ENCODE measurements at places on chromosomes 12 and 14. TPM values are rescaled to one million over a fixed set of nuclear protein-coding genes. Genes with fewer than 3 reads are reported as not detected.

CLEC6A gene
- not detected for total RNA-seq

LALBA gene
- not detected for total RNA-seq

DNA sequence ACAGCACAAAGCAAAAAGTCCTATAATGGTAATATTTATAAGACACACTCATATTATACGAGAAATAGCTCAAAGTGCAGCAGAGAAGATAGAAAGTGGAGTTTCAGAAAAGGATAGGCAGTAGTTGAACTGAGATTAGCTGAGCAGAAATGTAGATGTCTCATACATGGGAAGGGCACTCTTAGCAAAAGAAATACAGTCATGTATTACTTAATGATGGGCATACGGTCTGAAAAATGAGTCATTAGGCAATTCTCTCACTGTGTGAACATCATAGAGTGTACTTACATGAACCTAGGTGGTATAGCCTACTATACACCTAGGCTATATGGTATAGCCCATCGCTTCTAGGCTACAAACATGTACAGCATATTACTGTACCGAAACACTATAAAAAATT lies 671.3 kb downstream of the RPS29 start:
- H3K27ac ChIP-seq: no peak overlapping the region
- no peaks in the 10 kb centered on the region for H3K4me1 ChIP-seq
- H3K36me3 ChIP-seq: no peaks in the 10 kb centered on the region
- no peak for DNase-seq

- no peaks in the 10 kb centered on the region for H3K27me3 ChIP-seq
- H3K4me3 ChIP-seq: peak overlapping the region; percentile 33
- DNase-seq: peak; percentile 83
- H3K27ac ChIP-seq: peak overlapping the region; percentile 64
- no peaks in the 10 kb centered on the region for H3K36me3 ChIP-seq
Measured at GRCh38 chr14:92615451-92615850, 101.9 kb downstream of the RIN3 start.

DNA sequence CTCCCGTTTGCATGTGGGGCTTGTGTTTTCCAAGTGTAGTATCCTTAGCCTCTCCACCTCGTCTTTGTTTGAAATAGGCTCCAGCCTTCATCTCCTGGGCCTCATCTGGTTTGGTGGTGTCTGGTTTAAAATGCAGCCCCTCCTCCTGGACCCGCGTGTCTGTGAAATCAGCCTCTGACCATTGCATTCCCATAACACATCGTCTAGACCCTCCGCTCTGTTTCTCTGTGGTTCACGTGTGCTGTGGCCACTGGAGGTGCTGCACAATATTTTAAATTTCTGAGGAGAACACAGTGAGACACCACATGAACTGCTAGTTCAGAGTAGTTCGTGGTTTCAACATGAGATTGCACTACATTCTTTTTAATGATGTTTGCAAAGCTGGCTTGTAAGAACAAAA lies 35.6 kb downstream of the UBE3B start:
- H3K27ac ChIP-seq: no peak overlapping the region
- H3K4me3 ChIP-seq: no peak overlapping the region
- peaks cover 65% of the 10 kb centered on the region for H3K36me3 ChIP-seq
- no peaks in the 10 kb centered on the region for H3K4me1 ChIP-seq
- no peak for DNase-seq

DNA sequence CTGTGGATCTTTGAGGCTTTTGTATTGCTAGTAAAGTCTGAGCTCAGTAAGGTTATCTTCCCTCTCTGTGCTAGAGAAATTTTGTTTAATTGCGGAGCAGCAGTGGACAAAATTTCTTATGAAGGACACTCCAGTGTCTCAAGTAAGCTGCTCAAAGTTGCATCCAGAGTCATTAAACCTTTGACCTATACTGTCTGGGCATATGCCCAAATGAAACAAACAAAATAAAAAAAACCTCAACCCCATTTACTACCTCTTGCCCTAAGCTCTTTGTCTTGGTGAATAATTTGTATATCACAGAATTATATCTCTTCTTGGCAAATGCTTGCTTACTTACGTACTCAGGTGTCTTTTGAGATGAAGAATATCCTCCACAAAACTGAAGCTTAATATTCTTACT lies 465.2 kb downstream of the SOX5 start:
- no peak overlapping the region for H3K27ac ChIP-seq
- no peak for DNase-seq
- no peaks in the 10 kb centered on the region for H3K27me3 ChIP-seq
- H3K4me3 ChIP-seq: no peak overlapping the region
- H3K4me1 ChIP-seq: no peaks in the 10 kb centered on the region

DNA sequence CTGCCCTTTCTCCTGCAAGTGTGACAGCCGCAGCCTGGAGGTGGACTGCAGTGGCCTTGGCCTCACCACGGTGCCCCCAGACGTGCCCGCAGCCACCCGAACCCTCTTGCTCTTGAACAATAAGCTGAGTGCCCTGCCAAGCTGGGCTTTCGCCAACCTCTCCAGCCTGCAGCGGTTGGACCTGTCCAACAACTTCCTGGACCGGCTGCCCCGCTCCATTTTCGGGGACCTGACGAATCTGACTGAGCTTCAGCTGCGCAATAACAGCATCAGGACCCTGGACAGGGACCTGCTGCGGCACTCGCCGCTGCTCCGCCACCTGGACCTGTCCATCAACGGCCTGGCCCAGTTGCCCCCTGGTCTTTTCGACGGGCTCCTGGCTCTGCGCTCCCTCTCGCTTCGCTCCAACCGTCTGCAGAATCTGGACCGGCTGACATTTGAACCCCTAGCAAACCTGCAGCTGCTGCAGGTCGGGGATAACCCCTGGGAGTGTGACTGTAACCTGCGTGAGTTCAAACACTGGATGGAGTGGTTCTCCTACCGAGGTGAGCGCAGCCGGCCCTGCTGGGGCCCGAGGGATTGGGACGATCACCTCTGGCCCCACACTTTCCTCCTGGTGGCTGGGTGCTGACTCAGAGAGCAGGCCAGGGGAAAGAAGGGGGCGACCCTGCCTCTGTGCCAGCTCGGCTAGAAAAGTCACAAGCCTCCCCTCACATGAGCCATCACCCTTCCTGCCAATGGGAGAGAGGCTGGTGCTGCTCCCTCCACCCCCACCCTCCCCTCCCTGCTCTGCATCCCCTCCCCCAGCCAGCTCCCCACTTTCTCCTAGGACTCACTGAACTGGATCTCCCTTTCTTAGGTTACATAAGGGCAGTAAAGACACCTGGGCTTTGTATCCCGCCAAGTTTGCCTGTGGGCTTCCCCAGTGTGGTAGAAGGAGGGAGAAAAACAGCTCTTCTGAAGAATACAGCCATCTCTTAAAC lies 10.9 kb downstream of the LRTM2 start:
- H3K36me3 ChIP-seq: no peaks in the 10 kb centered on the region
- H3K27ac ChIP-seq: no peak overlapping the region
- no peaks in the 10 kb centered on the region for H3K27me3 ChIP-seq

DNA sequence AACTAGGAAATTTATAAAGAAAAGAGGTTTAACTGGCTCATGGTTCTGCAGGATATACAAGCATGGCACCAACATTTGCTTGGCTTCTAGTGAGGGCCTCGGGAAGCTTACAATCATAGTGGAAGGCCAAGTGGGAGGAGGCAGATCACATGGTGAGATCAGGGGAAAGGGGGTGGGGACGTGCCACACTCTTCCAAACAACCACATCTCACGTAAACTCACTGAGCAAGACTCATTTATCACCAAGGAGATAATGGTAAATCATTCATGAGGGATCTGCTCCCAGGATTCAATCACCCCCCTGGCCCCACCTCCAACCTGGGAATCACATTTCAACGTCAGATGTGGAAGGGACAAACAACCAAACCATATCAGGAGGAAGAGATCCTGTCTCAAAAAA lies 35.8 kb downstream of the NUMB start:
- H3K27ac ChIP-seq: no peak overlapping the region
- no peak for DNase-seq
- no peak overlapping the region for H3K4me3 ChIP-seq
- H3K4me1 ChIP-seq: no peaks in the 10 kb centered on the region

GRCh38 chr12:75623631-75624154 lies 112.3 kb upstream of the KRR1 start:
- no peak for DNase-seq
- H3K36me3 ChIP-seq: no peaks in the 10 kb centered on the region
- H3K4me3 ChIP-seq: no peak overlapping the region
- no peak overlapping the region for H3K27ac ChIP-seq
- H3K27me3 ChIP-seq: no peaks in the 10 kb centered on the region

DNA sequence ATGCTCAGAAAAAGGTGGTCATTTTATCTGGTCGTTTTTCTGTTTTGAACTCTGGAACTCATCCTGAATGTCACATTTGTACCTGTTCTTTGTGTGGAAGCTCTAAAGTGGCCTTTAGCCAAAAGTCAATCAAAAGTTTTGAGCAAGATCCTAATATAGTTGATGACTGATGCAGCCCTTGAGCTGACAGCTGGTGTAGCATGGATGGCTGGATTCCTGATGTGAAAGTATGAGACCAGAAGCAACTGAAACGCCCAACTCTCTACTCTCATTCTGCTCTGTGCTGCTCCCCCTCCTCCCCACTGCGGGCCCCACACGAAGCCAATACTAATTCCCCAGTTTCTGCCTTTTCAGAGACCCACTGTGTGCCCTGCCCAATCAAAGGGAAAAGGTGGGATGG lies 10.3 kb upstream of the MYH7 start:
- no peaks in the 10 kb centered on the region for H3K27me3 ChIP-seq
- no peaks in the 10 kb centered on the region for H3K36me3 ChIP-seq
- no peak overlapping the region for H3K27ac ChIP-seq
- H3K4me3 ChIP-seq: no peak overlapping the region
- H3K4me1 ChIP-seq: no peaks in the 10 kb centered on the region

DNA sequence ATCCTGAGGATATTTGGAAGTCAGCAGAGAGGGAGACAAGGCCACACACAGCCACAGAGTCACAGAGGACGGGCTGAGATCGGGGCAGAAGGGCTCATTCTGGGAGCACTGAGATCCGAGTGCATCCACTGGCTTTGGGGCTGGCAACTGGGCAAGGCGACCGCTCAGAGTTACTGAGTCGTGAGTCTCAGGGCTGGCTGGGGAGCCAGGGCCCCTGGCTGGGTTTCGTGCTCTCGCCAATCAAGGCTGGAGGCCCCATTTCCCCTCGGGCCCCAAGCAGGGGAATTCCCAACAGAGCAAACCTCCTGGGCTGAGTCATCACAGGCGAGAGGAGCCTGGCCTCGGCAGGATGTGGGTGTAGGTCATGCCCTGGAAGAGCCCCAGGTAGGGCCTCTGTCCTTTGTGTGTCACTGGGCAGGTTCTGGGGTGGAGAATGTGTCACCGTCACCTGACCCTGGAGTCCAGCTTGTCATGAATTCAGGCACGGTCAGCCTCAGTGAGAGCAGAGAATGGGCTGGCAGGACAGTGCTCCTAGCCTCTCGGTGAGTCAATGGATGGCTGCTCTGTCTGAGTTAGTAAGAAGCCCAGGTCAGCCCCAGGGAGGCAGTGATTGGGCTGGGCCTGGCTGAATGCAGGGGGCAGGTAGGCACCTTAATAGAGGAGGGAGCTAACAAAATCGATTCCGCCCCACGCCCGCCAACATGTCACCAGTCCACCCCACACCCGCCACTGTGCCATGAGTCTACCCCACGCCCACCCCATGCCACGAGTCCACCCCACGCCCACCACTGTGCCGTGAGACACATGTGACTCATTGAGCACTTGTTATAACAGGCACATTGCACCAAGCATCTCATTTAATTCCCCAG lies 16.9 kb downstream of the ASB2 start:
- peak; percentile 99 for DNase-seq
- H3K4me1 ChIP-seq: peaks cover 100% of the 10 kb centered on the region
- peak overlapping the region; percentile 77 for H3K27ac ChIP-seq
- H3K36me3 ChIP-seq: no peaks in the 10 kb centered on the region
- H3K4me3 ChIP-seq: peak overlapping the region; percentile 18

HHIPL1 gene
- total RNA-seq: 0.42 TPM

DNA sequence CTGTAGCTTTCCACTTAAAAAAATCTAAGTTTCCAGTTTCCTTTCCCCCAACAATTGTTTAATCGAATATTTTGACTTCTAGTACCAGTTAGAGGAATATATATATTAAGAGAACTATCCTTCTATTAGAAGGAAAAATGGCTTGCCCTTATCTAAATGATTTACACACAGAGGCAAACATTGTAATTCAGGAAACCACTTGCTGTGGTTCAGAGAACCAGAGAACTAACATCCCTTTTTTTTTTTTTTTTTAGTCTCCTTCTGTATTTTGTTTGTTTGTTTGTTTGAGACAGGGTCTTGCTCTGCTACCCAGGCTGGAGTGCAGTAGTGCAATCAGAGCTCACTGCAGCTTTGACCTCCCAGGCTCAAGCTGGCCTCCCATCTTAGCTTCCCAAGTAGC lies 746.6 kb downstream of the VRK1 start:
- no peaks in the 10 kb centered on the region for H3K36me3 ChIP-seq
- H3K27me3 ChIP-seq: no peaks in the 10 kb centered on the region
- no peak overlapping the region for H3K4me3 ChIP-seq
- DNase-seq: no peak

Data from CD4-positive, alpha-beta memory T cell (primary cell).